ENCODE measurements at places on chromosomes 16 and 17.

- no peak for DNase-seq
Measured at GRCh38 chr16:72677662-72678447, 370.1 kb downstream of the ZFHX3 start.

GRCh38 chr16:10881479-10882030 lies 4.6 kb downstream of the CIITA start:
- no peak for DNase-seq

DNA sequence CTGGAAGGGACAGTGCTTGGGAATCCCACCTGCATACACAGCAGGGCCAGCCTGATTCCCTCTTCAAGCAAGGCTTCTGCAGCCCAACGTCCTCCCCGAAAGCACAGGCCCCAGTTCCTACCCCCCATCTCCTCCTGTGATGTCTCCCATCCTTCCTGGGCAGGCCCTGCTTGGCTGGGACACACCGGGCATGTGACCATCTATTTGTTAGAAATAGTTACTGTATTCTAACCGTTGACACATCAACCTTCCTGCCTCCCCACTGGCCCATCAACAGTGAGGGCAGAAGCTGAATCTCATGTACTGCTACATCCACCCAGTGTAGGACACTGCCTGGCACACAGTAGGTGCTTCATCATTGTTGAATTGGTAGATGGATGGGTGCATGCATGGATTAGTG lies 10.7 kb downstream of the PRR29 start:
- no peak for DNase-seq

- DNase-seq, result no peak
Measured at GRCh38 chr17:58376472-58377000, 24.5 kb upstream of the SUPT4H1 start.

DNA sequence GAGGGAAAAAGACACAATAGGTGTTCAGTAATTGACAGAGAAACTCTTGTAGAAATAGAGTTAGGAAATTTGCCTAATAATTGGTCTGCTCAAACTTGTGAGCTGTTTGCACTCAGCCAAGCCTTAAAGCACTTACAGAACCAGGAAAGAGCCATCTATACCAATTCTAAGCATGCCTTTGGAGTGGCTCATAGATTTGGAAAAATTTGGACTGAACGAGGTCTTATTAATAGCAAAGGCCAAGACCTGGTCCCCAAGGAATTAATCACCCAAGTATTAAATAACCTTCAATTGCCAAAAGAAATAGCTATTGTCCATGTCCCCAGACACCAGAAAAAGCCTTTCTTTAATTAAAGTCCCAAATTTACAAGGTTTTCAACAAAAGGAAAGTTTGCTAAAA lies 90.3 kb downstream of the EMP2 start:
- no peak for DNase-seq

GRCh38 chr16:88373927-88374492 lies 8.7 kb upstream of the ZNF469 start:
- DNase-seq, result no peak

- no peak for DNase-seq
Measured at GRCh38 chr16:72012607-72013006, 4.1 kb downstream of the DHODH start.

Measured in stimulated activated CD8-positive, alpha-beta memory T cell treated with anti-CD3 and anti-CD28 coated beads, Interleukin-7, amount 100 ng/mL, for 4 hours (primary cell).